Stimulated activated CD4-positive, alpha-beta T cell treated with anti-CD3 and anti-CD28 coated beads, Interleukin-4, amount 100 ng/mL, for 1 hour (primary cell): ENCODE measurements at places on chromosomes 1 and 21.

GRCh38 chr1:208821939-208822338 lies 577.8 kb upstream of the PLXNA2 start:
- DNase-seq = no peak

DNA sequence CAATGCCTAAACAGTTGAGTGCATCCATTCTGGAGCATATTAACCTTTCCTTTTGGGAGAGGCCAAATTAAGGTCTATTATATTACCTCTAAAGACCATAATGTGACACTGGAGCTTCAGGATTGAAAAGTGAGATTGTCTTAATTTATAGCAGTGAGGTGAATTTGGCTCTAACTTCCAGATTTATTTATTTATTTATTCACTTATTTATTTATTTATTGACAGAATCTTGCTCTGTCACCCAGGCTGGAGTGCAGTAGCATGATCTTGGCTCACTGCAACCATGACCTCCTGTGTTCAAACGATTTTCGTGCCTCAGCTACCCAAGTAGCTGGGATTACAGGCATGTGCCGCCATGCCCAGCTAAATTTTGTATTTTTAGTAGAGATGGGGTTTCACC lies 19.1 kb downstream of the ZCCHC17 start:
- DNase-seq = no peak

DNA sequence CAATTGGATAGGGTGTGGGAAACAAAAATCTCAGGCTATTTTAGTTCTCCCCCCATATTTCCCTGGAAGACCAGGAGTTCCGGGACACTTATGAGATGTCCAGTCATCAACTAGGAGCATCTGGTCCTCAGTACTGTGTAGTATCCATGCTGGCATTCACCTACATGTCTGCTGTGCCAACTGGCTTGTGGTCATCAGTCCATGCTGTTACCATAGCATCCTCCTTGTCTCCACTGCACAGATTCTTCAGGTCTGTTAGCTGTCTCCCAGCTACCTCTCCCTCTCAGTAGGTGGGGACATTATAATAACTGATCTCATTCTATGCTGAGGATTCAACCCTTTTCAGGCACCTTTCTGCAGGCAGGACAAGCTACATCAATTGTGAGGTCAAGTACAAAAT lies 302.9 kb downstream of the BARHL2 start:
- DNase-seq = no peak

GRCh38 chr1:169309178-169310166 lies 58.1 kb downstream of the NME7 start:
- no peak for DNase-seq

GRCh38 chr1:6724517-6725141 lies 23.0 kb upstream of the DNAJC11 start:
- DNase-seq = no peak

DNA sequence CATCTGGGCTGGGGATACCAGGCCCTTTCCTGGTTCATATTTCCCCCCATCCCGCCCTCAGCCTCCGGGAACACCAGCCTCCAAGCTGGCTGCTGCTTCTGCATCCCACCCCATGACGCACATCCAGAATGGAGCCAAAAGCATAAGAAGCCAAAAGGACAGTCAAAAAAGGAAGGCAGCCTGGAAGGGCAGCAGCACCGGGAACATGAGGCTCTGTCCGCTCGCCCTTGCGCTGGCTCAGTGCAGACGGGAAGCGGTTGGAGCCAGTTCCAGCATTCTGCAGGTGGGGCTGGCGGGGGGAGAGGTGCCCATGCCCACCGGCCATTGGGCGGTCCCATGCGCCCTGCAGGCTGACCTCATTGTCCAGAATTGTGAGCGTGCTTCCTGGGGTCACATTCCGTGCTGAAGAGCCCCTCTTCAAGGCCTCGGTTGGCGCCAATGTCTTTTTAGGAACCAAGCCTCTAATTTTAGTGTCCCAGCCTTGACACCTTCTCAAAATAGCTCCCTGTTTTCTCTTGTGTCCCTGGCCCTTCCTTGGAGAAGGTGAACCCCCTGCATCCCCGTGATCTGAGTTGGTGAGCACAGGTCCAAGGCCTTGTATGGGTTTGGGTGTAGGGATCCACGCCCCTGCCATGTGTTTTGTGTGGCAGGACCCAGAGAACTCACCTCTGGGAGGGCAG lies 28.4 kb upstream of the NPPB start:
- DNase-seq = no peak

DNA sequence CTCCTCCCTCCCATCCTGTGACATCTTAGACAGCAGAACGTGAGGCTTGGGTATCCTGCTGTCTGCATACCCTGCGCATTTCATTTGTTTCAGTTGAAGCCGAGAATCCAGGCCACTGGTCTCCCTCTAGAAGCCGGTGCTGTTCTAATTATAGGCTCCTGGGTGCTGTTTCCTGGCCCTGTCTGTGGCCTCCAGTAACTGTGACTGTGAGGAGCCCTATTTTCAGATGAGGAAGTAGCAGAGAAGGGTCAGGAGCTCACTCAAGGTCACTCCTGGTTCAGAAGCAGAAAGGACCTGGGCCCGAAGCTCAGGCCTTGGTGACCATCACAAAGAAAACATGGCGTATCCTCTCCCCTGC lies 24.0 kb downstream of the COQ8A start:
- no peak for DNase-seq

DNA sequence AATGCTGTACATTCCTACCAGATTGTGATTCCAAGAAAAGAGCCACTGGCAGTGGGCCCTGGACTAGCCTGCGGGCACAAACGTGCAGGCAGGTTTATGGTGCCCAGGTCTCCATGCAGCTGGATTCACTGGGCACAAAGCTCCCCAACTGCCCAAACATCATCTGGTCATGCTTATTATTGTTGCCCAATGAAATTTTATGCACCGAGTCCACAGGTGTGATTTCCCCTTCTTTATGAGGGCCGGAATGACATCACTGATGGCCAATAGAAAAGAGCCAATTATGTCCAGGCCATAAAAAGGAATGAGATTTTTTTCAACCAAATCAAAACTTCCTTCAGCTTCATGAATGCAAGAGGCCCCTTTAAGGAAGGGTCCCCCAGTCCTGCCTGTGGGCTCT lies 66.2 kb downstream of the ERI3 start:
- no peak for DNase-seq

DNA sequence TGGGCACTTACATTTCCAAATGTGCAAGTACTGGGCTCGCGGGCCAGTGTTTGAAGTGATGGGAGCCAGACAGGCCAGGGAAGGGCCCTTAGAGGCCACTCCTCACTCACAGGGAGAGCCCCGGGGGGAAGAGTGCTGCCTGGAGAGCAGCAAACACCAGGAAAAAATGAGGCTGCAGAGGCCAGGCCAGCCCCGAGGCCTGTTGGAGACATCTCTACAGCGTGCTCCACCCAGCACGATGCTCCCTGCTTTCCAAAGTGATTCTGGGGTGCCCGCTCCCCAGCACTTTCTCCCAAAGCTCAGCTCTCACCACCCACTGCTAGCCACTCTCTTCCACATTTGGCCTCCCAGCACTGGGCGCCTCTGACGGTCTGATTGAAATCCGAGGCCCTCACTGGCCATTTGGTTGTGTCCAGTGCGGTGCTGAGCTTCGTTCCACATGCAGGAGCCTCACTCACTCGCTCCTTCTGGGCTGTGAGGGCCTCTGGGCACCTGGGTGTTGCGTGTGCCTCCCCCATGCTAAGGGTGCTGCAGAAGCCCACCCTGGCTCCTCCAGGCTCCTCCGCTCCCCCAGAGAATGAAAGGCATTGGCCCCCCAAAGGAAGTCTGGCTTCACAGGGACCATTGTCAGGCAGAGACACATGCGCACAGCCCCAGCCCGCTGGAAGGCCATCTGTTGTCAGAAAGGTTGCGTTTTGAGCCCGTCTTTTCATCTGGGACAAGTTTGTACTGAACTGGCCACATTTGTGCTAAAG lies 385.4 kb upstream of the VAMP3 start:
- no peak for DNase-seq

DNA sequence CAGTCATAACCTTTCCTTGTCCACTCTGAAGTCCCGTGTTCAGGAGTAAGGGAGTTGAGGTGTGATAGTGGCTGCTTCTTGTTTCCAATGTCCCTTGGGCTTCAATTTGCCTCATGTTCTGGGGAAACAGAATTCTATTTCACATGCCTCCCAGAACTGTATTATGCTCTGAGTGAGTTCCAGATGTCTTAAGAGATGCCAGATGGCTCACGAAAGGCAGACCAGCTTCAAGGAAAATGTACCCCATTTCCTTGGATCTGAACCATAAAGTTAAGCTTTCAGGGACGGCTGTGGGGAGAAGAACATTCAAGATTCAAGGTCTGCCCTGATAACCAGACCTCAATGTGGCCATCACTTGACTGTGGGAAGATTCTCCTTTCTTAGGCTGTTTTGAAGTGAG lies 42.4 kb downstream of the C1orf87 start:
- DNase-seq = no peak

DNA sequence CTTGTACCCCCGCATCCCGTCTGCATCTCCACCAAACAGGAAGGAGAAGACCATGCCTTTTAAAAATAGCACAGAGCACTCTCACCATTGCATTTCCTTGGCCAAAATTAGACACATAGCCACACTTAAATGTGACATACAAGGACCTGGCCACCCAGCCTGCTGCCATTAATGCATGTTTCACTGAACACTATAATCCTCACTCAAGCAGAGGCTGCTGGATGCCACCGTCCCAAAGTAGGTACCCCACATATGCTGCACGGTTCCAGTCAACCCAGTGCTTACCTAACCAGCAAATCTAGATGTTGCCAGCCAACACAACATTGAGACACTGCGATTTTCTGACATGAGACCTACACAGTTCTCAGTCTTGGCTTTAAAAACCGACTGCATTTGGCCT lies 107.7 kb downstream of the ADSS2 start:
- no peak for DNase-seq

DNA sequence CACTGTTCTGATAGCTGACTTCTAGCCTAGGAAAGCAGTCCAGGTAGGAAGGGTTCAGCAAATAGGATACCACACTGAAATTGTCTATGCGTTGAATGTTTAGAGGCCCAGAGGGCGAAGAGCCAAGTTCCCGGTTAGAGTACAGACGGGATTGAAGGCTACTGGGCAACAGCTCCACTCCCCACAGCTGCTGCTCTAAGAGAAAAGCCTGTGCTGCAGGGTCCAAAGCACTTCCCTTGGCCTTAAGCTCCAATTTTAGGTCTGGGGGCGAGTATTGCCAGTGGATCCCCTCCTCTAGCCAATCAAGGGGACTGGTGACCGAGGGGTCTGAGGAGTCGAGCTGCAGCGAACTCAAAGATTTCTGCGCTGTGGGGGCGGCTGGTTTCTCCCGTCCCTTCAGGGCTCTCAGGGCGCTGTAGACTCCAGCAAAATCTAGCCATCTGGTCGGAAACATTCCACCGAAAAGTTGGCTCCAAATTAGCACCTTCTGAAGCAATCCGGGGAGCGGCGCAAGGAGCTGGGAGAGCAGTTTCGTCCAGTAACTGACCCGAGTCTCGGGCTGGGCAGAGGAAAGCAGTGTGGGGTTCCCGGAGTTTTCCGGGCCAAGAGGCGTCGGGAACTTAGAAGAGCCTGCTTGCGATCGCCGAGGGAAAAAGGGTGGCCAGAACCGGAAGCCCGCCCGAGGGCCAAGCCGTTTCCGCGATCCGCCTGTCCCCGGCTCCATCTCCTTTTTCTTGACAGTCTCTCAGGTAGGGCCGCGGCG lies 748 bp downstream of the PPP1R15B start:
- peak; percentile 35 for DNase-seq

DNA sequence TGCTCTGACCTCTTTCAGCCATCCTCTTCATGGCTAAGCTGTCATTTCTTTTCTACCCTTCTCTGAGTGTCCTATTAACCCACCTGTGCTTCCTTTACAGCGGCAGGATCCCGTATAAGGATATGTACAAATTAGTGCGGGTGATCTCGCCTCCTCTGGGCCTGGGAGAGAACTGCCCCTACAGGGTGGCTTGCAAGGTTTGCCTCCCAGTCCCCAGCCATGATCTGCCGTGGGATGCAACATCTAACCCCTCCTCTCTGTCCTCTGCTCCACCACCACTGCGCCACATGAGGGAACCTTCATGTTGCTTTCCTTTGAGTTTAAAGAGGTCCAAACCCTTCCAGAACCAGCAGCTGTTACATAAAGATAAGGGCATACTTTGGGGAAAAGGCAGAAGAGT lies 282.2 kb downstream of the ZNF648 start:
- DNase-seq = no peak

DNA sequence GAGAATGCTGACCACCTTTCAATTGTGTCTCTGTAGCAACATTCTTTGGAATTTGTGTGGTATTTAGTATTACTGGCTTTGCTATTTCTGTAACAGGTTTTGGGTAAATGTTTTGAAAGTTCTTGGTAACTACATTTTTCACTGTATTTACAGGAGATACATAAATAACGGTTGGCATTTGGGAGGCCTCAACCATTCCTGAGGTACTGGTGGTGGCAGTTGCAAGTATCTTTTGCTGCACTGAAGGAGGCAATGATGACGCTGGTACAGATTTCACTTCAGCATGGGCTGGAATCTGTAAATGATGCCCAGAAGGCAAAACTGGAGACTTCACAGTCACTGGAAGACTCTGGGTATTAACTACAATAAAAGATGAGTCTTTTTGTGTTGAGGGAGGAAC lies 11.7 kb downstream of the LRIF1 start:
- DNase-seq = no peak
